Ovary (tissue), 10 donors: ENCODE measurements at places on chromosomes 5 and 9.

- no peaks in the 10 kb centered on the region for H3K4me1 ChIP-seq
- no peak for DNase-seq
- no peak overlapping the region for H3K27ac ChIP-seq
- no peaks in the 10 kb centered on the region for H3K27me3 ChIP-seq
- H3K36me3 ChIP-seq: no peaks in the 10 kb centered on the region
These were observed 538.1 kb upstream of the MEF2C start for GRCh38 chr5:89421035-89421434.

GRCh38 chr5:8807636-8808035 lies 738.2 kb downstream of the SEMA5A start:
- no peak for DNase-seq
- no peaks in the 10 kb centered on the region for H3K36me3 ChIP-seq
- H3K27ac ChIP-seq: no peak overlapping the region

DNA sequence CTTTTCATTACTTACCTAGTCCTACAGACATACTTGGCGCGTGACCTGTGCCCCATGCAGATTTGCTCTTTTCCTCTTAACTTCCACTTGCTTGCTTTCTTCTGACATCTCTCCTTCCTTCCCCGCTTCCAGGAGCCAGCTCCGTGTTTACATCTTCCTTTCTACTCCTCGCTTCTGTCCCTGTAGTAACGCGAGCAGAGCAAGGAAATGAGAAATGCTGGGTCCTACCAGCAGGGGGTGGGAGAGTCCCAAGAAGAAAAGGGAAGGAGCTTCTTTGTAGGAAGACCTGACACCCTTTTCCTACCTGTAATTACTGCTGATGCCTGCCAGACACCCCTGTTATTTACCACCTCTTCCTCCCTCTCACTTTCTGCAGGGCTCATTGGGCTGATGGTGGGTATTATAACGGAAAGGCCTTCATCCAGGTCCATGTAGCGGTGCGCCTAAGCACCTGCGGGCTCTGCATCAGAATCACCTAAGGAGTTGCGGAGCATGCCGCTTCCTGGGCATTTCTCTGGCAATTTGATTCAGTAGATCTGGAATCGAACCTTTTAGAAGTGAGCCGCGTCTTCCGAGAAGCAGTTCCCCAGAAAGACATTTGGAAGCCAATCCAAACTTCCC lies 1260.8 kb upstream of the WWC1 start:
- H3K27ac ChIP-seq: no peak overlapping the region
- H3K27me3 ChIP-seq: no peaks in the 10 kb centered on the region
- no peaks in the 10 kb centered on the region for H3K4me1 ChIP-seq
- no peaks in the 10 kb centered on the region for H3K36me3 ChIP-seq

DNA sequence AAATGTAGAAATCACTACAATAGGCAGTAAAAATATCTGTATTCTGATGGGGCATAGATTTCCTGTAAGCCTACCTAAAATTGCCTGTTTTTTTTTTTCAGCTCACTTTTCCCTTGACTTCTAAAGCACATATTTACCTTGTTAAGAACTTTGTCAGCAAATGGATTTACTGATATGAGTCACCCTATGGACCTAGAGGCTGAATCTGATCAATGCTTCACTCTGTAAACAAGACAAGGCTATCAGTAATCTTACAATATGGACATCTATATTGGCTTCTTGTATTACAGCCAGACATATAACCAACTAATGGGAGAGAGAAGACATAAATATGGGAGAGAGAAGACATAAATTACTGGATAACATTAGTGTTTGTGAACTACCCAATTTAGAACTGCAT lies 792.7 kb upstream of the CHD1 start:
- no peak overlapping the region for H3K4me3 ChIP-seq
- DNase-seq: no peak
- H3K36me3 ChIP-seq: no peaks in the 10 kb centered on the region
- no peaks in the 10 kb centered on the region for H3K27me3 ChIP-seq
- H3K4me1 ChIP-seq: no peaks in the 10 kb centered on the region

GRCh38 chr9:115495052-115495635 lies 377.2 kb upstream of the TNC start:
- no peaks in the 10 kb centered on the region for H3K27me3 ChIP-seq
- no peak overlapping the region for H3K27ac ChIP-seq
- no peaks in the 10 kb centered on the region for H3K4me1 ChIP-seq
- no peak overlapping the region for H3K4me3 ChIP-seq
- no peak for DNase-seq
- no peaks in the 10 kb centered on the region for H3K36me3 ChIP-seq

DNA sequence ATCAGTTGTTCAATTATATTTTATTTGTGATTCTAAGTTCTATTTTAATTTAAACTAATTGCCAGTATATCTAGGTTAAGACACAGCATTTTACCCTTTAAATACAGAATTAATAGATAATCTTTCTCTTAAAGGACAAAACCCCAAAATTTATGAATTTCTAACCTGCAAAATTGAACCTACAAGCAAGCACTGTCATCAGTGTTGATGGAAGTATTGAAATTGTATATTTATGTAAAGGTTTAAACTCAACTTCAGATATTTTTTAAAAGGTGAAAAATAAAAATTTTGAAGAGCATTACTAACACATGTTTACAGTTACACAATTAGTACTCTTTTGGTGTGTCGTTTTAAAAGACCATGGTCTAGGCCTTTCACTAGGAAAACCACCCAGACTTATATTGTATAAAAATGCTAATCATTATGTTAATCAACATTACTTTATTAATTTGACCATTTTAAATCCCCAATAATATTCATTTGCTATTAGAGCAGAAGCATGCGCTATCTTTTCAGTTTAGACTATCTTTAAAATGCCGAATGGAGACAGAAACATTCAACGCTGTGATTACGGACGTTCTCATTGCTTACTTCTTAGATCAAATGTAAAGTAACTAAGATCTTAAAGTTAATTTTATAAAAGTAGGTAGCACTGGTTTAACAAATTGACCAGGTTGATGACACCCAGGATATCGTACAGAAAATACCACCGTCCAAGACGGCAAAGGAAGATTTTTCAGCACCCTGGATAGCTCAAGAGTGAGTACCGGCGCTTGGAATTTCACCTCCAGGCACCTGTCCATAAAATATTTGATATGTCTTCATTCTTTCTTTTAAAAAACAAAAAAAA lies 3.2 kb downstream of the OTP start:
- peaks cover 6% of the 10 kb centered on the region for H3K4me1 ChIP-seq
- no peak overlapping the region for H3K4me3 ChIP-seq
- no peaks in the 10 kb centered on the region for H3K36me3 ChIP-seq

GRCh38 chr9:95165004-95165403 lies 152.5 kb downstream of the FANCC start:
- H3K4me3 ChIP-seq: no peak overlapping the region
- no peaks in the 10 kb centered on the region for H3K4me1 ChIP-seq
- H3K27ac ChIP-seq: no peak overlapping the region
- no peaks in the 10 kb centered on the region for H3K36me3 ChIP-seq

- no peaks in the 10 kb centered on the region for H3K27me3 ChIP-seq
- DNase-seq: no peak
- no peak overlapping the region for H3K4me3 ChIP-seq
These were observed 30.4 kb downstream of the CAMK4 start for GRCh38 chr5:111254613-111255012.

DNA sequence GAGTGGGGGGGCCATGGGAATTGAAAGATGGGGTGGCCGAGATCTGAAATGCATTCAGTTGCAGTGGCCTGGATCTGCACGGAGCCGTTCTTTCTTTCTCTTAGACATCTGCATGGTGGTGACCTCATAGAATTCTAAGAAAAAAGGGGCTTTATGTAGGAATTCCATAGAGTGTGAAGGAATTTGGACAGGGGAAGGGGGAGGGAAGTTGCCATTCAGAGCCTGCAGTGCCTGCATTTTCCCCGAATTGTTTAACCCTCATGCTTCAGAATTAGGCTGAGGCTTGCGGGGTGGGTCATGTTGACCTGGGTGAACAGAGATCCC lies 4.9 kb downstream of the NEK6 start:
- no peak overlapping the region for H3K4me3 ChIP-seq
- no peaks in the 10 kb centered on the region for H3K27me3 ChIP-seq
- H3K4me1 ChIP-seq: peaks cover 21% of the 10 kb centered on the region
- no peak for DNase-seq
- H3K27ac ChIP-seq: no peak overlapping the region

DNA sequence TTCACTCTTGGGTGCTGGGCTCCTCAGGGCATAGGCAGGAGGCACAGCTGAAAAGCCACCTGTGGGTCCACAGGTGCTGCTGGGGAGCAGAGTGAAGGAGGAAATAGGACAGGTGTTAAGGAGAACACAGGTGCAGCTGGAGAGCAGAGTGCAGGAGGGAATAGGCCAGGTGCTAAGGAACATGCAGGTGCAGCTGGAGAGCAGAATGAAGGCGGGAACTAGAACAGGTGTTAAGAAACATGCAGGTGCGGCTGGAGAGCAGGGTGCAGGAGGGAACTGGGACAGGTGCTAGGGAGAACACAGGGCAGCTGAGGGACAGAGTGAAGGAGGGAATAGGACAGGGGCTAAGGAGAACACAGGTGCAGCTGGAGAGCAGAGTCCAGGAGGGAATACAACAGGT lies 43.8 kb upstream of the PLEKHG4B start:
- H3K4me3 ChIP-seq: no peak overlapping the region
- H3K27ac ChIP-seq: no peak overlapping the region
- no peaks in the 10 kb centered on the region for H3K36me3 ChIP-seq
- H3K27me3 ChIP-seq: no peaks in the 10 kb centered on the region
- DNase-seq: no peak

- peaks cover 17% of the 10 kb centered on the region for H3K4me1 ChIP-seq
- no peak for DNase-seq
- no peak overlapping the region for H3K4me3 ChIP-seq
- no peaks in the 10 kb centered on the region for H3K36me3 ChIP-seq
- no peaks in the 10 kb centered on the region for H3K27me3 ChIP-seq
These were observed 29.0 kb downstream of the PSMB7 start for GRCh38 chr9:124386201-124386600.

DNA sequence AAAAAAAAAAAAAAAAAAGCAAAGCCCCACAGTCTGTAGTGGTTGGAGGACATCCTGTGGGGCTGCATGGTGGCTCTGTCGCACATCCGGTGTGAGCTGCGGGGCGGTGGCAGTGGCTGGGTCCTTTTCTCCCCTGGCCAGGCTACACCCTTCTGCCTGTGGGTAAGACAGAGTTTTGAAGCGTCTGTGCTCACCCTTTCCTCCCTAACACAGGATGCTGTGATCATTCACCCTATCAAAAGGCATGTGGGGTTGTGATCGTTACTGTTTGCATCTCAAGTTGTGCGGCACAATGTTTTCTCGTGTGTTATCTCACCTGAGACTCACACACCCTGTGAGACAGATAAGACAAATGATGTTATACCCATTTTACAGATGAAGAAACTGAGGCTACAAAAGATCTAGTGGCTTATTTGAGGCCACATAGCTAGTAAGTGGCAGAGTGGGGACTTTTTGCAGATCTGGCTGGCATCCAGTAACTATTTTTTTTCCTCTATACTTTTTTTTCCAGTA lies 17.5 kb downstream of the IRF1 start:
- no peak overlapping the region for H3K4me3 ChIP-seq
- H3K27me3 ChIP-seq: no peaks in the 10 kb centered on the region
- peaks cover 3% of the 10 kb centered on the region for H3K4me1 ChIP-seq
- H3K36me3 ChIP-seq: no peaks in the 10 kb centered on the region

GRCh38 chr5:41482715-41483114 lies 27.7 kb downstream of the PLCXD3 start:
- H3K27me3 ChIP-seq: no peaks in the 10 kb centered on the region
- H3K4me3 ChIP-seq: no peak overlapping the region
- H3K27ac ChIP-seq: no peak overlapping the region
- no peaks in the 10 kb centered on the region for H3K36me3 ChIP-seq
- peaks cover 2% of the 10 kb centered on the region for H3K4me1 ChIP-seq

DNA sequence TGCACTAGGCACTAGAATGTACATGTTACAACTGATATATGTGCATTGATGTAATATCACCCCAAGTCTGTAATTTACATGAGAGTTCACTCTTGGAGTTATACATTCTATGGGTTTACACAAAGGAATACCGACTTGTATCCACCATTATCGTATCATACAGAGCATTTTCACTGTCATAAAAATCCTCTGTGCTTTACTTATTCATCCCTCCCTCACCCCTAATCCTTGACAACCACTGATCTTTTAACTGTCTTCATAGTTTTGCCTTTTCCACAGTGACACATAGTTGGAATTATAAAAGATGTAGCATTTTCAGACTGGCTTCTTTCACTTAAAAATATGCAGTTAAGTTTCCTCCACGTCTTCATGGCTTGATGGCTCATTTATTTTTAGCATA lies 11.1 kb upstream of the RFK start:
- no peak overlapping the region for H3K4me3 ChIP-seq
- no peak for DNase-seq
- H3K27me3 ChIP-seq: no peaks in the 10 kb centered on the region

- no peak for DNase-seq
- H3K27me3 ChIP-seq: no peaks in the 10 kb centered on the region
- H3K4me3 ChIP-seq: no peak overlapping the region
- H3K27ac ChIP-seq: no peak overlapping the region
- no peaks in the 10 kb centered on the region for H3K36me3 ChIP-seq
- no peaks in the 10 kb centered on the region for H3K4me1 ChIP-seq
These were observed 56.1 kb downstream of the IRX2 start for GRCh38 chr5:2695200-2695891.

- no peak overlapping the region for H3K4me3 ChIP-seq
- no peaks in the 10 kb centered on the region for H3K4me1 ChIP-seq
- no peaks in the 10 kb centered on the region for H3K27me3 ChIP-seq
- no peak for DNase-seq
- H3K27ac ChIP-seq: no peak overlapping the region
- no peaks in the 10 kb centered on the region for H3K36me3 ChIP-seq
These were observed 93.1 kb upstream of the FTMT start for GRCh38 chr5:121758615-121759014.

GRCh38 chr9:111098093-111098492 lies 59.8 kb upstream of the LPAR1 start:
- no peaks in the 10 kb centered on the region for H3K4me1 ChIP-seq
- H3K27ac ChIP-seq: no peak overlapping the region
- no peak overlapping the region for H3K4me3 ChIP-seq

DNA sequence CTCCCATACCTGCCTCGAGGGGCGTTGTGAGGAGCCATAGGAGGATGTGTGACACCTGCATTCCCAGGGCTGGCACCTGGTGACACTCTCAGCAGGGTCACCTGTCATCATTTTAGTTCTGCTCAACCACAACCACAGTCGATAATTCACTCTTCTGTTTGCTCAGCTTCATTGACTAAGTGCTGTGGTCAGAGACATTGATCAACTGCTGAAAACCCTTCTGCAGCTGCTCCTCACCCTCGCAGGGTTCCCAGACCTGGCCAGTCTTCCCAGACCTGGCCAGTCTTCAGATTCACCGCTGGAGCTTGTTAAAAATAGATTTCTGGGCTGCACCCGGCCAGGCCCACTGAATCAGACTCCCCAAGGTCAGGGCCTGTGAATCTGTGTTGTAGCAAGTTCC lies 92.8 kb downstream of the MVB12B start:
- no peaks in the 10 kb centered on the region for H3K36me3 ChIP-seq
- no peak for DNase-seq
- H3K27me3 ChIP-seq: no peaks in the 10 kb centered on the region
- H3K4me1 ChIP-seq: no peaks in the 10 kb centered on the region
- H3K27ac ChIP-seq: no peak overlapping the region
